ENCODE measurements at places on chromosomes 7 and 10.

GRCh38 chr10:75379212-75379724 lies 22.3 kb downstream of the ZNF503 start:
- no peak for DNase-seq

DNA sequence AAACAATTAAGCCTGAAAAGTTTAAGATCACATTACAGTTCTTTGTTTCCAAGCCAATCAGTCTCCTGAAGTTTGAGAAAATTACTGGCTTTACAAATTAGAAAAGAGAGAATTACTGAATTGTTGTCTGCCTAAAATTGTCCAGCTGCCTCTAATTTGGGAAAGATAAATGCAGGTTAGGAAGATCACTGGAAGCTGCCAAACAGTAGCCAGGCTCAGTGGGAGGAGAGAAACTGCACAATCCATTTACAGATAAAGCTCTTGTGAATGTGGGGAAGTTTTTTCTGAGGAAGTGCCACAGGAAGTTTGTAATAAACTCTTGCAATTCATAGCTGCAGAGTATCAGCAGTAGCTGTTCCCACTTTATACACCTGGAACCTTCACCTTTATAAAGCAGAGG lies 100.7 kb downstream of the IQUB start:
- DNase-seq = no peak

DNA sequence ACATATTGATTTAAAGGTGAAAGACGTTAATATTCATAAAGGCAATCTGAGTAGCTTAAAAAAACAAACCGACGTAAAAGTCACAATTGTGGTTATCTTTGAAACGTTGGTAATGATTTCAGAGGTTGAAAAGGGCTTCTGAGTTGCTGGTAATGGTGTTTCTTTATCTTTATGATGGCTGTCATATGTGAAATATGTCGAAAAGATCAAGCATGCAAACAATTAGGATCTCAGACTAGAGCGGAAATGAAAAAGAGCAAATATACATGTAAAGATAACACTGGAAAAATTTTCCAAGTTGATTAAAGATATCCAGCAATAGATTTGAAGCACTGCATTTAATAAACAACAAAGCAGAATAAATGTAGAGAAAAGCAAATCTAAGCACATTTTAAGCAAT lies 998.3 kb upstream of the MBL2 start:
- DNase-seq = no peak

- DNase-seq = no peak
Measured at GRCh38 chr10:124283215-124283948, 135.3 kb downstream of the OAT start.

DNA sequence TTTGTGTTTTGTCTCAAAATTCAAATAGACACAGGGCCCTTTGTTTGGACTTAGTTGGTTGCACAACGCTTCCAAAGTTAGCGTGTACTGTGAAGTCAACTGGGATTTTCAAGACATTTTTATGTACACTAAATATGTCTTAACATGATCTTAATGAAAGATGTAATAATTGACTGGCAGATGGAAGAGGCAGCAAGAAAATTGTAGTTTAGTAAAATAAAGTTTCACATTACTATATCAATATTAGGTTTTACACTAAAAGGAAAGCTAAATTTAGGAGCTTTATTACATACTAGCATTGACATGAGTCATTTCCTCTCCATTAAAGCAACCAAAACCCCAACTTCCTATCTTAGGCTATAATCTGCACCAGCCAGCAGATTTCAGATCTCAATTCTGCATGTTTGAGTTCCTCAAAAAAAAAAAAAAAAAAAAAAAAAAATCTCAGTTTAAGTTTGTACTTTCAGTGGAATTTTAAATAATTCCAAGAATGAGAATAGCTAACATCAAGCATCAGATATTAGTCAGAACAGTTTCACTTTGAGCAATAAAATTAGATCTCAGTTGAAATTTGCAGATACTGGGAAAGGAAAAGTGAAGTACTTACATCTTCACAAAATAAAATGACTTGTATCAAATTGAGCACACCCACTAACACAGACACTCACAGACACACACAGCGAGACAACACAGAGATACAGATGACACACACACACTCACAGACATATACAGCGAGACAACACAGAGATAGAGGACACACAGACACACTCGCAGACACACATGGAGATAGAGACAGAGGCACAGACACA lies 346.6 kb upstream of the KLF6 start:
- no peak for DNase-seq

DNA sequence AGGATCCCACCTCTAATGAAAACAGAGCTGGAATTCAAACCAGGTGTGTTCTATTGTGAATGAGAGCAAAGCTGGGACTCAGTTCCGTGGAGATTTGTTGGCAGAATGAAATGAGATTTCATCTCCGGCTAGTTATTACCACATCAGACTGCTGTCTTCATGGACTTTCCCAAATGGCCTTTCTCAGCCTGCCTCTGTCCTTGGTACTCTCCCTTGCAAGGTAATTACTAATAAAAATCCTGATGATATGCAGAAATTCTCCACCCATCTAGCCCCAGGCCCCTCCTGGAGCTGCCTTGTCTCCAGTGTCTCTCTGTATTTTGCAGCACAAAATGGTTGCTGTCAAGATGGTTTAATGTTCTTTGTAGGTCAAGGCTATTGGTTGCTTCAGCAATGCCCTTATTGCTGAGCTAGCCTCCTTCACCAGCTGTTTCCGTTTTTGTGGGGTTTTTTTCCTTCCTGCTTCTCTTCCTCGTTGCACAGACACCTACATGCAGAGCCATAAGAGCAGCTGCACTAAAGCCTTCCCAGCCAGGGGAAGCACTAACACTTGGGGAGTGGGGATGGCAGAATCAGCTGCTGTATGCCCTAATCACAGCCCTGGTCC lies 185.0 kb upstream of the GHITM start:
- no peak for DNase-seq

DNA sequence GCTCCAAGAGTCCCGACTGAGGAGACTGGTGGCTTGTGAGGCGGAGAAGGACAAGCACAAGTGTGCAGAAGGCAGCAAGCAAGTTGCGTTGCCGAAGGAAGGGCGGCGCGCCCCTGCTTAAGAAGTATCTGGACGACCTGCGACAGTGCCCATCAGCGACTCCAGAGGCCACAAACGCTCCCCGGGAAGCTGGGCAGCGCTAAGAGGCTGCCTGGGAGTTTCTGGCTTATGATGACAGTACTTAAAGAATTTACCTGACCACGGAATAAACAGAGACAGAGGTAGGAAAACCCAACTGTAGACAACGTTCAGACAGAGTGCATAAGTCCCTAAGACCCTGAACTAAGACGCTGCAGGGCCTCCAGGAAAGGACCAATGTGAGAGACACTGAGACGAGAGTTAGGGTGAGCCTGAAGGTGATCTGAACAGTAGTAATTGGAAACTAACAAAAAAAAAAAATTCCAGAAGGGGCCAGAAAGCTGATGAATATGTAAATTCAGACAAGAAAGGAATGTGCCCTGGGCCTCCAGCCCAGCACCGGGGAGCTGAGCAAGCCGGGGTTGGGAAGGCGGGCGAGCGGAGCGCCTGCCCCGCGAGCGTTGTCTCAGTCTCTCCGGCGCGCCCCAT lies 1.0 kb downstream of the OSBPL3 start:
- DNase-seq = no peak

GRCh38 chr7:84216472-84216871 lies 21.9 kb upstream of the SEMA3A start:
- no peak for DNase-seq

DNA sequence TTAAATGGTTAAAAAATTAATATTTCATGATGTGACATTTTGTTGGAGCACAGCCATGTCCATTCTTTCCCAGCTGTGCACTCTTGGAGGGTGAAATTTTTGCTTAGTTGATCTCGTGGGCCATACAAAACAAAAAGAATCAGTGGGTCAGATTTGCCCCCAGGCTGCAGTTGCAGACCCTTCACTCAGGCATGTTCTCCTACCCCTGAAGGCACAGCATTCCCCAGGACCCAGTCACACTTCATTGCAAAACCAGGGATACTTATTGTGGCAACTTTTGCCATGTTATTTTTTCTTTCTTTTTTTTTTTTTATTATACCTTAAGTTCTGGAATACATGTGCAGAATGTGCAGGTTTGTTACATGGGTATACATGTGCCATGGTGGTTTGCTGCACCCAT lies 6.0 kb downstream of the TAS2R40 start:
- no peak for DNase-seq

DNA sequence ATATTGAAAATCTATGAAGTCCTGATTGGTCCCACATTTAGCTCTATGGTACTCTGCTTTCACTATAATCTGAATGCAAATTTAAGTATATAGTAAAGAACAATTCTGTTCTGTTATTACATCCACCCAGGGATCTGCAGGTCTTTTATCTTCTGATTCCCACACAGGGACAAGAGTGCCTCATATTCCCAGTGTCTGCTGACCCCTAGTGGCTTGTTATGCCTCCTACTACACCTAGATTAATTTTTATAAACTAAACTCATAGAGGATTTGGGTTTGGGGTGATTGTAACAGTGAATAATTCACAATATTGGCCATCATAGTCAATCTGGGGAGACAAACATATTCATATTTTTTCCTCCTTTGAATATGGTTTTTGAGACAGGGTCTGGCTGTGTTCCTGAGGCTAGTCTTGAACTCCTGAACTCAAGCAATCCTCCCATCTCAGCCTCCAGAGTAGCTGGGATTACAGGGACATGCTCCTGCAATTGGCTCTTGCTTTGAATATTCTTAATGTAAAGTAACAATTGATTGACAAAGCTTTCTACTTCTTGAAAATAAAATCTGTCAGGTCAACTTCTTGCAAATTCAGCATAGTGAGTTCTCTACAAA lies 282.1 kb downstream of the KCND2 start:
- DNase-seq = no peak

DNA sequence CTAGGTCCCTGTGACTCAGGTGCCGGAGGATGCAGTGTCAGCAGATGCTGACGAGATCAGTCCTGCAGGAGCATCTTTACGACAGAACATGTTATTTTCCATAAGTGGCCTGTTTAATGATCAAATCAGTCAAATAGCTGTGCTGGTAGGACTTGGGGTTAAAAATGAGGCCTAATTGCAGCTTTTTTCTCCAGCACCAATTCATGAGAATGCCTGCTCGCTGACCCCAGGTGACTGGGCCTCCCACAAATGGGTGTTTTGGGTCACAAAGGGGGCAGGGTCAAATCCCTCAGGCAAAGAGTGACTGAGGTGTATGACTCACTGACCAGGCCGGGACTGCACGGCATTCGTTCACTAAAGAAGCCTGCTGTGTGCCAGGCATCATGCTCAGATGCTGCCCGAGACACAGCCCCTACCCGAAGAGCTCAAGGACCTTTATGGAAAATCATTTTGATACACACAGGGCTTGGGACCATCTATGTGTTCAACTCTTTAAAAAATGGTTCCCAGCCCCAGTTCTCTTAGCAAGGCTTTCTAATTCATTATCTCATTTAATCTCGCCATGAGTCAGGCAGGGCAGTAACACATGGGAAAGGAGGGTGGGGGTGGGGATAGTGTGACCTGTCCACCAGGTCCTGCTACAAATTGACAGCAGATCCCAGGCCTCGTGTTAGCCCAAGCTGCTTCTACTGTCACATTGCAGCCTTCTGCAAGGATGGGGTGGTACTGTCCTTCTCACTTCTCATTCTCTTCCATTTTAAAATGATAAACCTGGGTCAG lies 21.1 kb downstream of the ZNF775 start:
- DNase-seq = no peak

DNA sequence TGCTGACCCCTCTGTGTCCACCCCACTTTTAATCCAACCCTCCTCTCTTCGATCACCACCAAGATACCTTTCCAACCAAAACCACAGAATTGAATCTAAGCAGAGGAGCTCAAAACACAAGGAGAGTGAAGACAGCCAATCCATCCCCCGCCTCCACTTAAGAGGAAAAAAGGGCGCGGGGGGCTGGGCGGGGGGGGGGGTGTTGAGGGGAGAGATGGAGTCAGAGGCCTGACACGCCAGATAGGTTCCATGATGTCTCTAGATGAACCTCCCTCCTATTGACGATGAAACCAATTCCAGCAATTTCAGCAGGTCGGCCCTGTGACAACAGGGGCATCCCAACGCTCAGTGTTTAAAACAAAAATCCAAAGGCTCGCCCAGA lies 1.3 kb downstream of the SORBS1 start:
- no peak for DNase-seq

DNA sequence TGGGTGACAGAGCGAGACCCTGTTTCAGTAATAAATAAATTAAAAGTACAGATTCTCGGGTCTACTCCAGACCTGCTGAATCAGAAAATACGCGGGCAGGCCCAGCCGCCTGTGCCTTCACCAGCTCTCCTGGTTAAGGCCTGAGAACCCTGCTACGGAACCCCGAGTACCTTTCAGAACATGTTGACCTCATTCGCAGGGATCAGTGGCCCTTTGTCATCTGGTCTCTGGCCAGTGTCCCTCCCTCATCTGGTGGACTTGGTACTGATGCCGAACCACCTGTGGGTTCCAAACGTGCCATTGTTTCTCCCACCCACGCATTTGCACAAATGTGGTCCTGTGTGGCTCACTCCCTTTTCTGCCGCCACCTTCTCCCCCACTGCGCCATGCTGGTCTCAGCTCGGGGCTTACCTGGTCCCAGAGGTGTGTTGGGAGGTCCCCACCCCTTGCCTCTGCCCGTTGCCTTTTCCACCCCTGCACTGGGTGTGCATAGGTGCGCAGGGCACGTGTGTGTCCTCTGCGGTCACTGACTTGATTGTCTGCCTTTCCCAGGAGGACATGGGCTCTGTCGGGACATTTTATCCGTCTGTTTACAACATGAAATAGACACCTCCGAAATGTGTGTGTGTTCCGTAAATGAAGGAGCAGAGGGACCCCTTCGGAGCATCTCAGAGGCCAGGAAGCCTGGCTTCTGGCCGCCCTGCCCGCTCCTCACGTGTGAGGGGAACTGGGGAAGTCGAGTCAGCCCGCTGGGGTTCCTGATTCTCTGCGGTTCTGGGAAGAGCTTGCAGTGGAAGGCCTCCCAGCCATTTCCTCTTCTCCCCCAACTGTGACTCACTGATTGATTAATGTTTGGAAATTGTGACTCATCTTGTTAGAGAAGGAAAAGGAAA lies 135.2 kb downstream of the CUX1 start:
- DNase-seq = no peak

GRCh38 chr7:97381815-97382554 lies 264.5 kb downstream of the SDHAF3 start:
- DNase-seq = no peak

DNA sequence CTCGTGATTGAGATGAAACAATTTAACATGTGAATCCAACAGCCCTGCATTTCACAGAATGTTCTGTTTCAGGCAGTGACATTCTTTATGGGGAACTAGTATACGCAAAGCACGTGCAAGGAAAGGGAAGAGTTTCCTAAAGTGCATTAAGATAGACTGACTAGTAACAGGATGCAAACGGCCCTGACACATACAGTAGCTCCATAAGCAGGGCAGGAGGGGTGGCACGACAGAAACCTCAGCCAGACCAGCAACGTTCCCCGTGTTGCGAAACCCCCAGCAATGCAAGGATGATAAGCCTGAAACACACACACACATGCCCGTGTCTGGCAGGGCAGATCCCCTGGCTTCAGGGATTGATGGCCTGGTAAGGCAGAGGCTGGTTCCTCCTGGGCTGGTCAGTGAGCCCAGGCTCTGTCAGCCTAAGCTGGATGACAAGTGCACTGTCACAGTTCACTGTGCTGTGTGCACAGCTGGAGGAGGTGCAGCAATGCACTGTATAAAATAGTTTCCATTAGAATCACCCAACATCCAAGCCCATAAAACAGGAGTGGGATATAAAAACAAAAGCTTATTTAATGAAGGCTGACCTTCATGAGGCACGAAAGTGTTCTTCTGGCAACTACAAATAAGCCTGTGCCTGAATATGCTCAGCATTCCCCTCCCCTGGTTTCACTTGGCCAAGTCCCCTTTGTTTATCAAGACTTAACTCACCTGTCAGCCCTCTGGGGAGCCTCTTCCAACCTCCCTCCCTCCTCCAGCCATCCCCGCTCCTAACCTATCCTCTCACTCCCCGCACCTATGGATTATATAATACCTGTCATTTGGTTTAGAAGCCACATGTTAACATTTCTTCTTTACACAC lies 88.8 kb downstream of the GSAP start:
- no peak for DNase-seq
